Lung (tissue), 17 donors: ENCODE measurements at places on chromosomes 13 and 19. TPM values are rescaled to one million over a fixed set of nuclear protein-coding genes. Genes with fewer than 3 reads are reported as not detected.

DNA sequence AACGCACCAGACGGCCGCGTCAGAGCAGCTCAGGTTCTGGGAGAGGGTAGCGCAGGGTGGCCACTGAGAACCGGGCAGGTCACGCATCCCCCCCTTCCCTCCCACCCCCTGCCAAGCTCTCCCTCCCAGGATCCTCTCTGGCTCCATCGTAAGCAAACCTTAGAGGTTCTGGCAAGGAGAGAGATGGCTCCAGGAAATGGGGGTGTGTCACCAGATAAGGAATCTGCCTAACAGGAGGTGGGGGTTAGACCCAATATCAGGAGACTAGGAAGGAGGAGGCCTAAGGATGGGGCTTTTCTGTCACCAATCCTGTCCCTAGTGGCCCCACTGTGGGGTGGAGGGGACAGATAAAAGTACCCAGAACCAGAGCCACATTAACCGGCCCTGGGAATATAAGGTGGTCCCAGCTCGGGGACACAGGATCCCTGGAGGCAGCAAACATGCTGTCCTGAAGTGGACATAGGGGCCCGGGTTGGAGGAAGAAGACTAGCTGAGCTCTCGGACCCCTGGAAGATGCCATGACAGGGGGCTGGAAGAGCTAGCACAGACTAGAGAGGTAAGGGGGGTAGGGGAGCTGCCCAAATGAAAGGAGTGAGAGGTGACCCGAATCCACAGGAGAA is 1.9 kb downstream of the PPP1R12C start:
- H3K27me3 ChIP-seq, result no peaks in the 10 kb centered on the region
- no peak overlapping the region for H3K4me3 ChIP-seq
- peak overlapping the region; percentile 33 for H3K27ac ChIP-seq
- H3K4me1 ChIP-seq, result peaks cover 27% of the 10 kb centered on the region

GRCh38 chr19:8501516-8501915 is 924 bp downstream of the PRAM1 start:
- H3K27me3 ChIP-seq, result no peaks in the 10 kb centered on the region
- no peak for DNase-seq
- no peaks in the 10 kb centered on the region for H3K4me1 ChIP-seq

GRCh38 chr13:110197026-110197425 is 109.9 kb downstream of the COL4A1 start:
- peaks cover 31% of the 10 kb centered on the region for H3K36me3 ChIP-seq
- no peak overlapping the region for H3K27ac ChIP-seq
- H3K27me3 ChIP-seq, result no peaks in the 10 kb centered on the region

DNA sequence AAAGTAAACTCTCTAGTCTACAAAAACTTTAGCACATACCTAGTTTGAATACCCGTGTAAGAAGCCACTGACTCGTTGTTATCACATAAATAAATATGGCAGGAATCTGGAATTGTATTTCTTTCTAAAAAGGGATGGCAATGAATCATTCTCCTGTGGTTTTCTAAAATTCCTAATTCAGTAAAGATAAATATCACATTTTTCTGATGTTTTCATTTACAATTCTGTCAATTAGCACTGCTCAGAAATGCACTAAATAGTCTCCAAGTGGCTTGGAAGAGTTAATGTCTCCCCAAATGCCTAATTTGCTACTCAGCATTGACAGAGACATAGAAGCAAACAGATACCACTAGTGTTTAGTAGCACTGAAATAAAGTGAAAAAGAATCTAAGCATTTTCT is 547.7 kb upstream of the SLITRK1 start:
- H3K27ac ChIP-seq, result no peak overlapping the region
- H3K4me3 ChIP-seq, result no peak overlapping the region
- no peak for DNase-seq
- H3K4me1 ChIP-seq, result no peaks in the 10 kb centered on the region
- no peaks in the 10 kb centered on the region for H3K27me3 ChIP-seq

DNA sequence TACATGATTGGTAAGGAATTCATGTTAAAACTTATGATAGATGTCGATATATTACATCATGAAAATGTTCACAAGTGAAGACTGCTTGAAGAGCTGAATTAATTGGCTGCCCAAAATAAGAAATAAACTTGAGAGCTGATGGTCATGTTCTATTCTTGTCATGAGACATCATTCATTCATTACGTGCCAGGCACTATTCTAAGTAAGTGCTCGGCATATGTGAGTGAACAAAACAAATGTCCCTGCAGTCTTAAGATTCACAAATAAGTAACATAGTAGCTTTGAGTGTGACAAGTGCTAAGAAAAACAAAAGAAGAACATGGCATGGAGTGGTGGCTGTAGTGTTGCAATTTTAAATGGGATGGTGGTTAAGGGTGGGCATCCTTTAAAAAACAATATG is 329.3 kb downstream of the SUCLA2 start:
- peaks cover 14% of the 10 kb centered on the region for H3K4me1 ChIP-seq
- H3K4me3 ChIP-seq, result no peak overlapping the region
- DNase-seq, result no peak
- no peaks in the 10 kb centered on the region for H3K36me3 ChIP-seq
- no peak overlapping the region for H3K27ac ChIP-seq
- no peaks in the 10 kb centered on the region for H3K27me3 ChIP-seq

GRCh38 chr13:71218960-71219359 is 648.0 kb downstream of the DACH1 start:
- H3K27me3 ChIP-seq, result no peaks in the 10 kb centered on the region
- H3K36me3 ChIP-seq, result no peaks in the 10 kb centered on the region
- no peak overlapping the region for H3K27ac ChIP-seq
- DNase-seq, result no peak
- no peaks in the 10 kb centered on the region for H3K4me1 ChIP-seq

GRCh38 chr19:10612499-10613119 is 12.7 kb upstream of the SLC44A2 start:
- H3K4me3 ChIP-seq, result no peak overlapping the region
- no peaks in the 10 kb centered on the region for H3K27me3 ChIP-seq
- peak; percentile 59 for DNase-seq
- H3K4me1 ChIP-seq, result peaks cover 21% of the 10 kb centered on the region

The RDH8 gene
- not detected for total RNA-seq
